ENCODE measurements at places on chromosomes 1 and 21.

- DNase-seq = no peak
Observed at GRCh38 chr1:12511128-12511484, 106.9 kb downstream of the DHRS3 start.

- DNase-seq = no peak
Observed at GRCh38 chr1:116874733-116875249, 34.9 kb upstream of the PTGFRN start.

GRCh38 chr1:32126770-32127169, 18.9 kb downstream of the KPNA6 start:
- DNase-seq = no peak

DNA sequence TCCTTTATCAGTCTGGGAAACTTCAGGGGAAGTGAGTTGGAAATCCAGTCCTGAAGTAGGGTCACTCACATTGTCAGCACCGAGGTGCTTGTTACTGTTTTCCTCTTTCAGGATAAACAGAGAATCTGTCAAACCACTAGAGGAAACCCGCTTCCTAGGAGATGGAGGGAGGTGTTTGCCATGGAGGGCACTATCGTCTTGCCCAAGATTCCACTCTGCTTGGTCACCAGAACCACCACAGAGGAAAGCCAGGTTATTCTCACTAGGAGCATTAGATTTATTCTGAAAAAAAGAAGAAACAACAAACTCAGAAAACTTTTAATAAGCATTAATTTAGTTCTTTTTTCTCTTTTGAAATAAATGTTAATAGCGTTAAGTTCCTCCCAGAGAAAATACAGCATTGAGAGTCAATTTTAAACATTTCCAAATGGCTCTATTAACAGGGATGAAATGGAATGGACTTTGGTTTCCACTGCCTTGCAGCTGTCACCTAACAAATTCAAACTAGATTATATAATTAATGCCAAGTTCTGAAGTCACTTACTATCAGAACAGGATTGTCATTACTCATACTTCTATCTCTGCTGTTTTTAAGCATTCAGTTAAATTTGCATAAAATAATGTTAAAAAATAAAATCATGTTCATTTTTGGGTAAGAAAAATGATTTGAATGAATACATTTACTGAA, 242.8 kb downstream of the CRB1 start:
- DNase-seq = no peak

DNA sequence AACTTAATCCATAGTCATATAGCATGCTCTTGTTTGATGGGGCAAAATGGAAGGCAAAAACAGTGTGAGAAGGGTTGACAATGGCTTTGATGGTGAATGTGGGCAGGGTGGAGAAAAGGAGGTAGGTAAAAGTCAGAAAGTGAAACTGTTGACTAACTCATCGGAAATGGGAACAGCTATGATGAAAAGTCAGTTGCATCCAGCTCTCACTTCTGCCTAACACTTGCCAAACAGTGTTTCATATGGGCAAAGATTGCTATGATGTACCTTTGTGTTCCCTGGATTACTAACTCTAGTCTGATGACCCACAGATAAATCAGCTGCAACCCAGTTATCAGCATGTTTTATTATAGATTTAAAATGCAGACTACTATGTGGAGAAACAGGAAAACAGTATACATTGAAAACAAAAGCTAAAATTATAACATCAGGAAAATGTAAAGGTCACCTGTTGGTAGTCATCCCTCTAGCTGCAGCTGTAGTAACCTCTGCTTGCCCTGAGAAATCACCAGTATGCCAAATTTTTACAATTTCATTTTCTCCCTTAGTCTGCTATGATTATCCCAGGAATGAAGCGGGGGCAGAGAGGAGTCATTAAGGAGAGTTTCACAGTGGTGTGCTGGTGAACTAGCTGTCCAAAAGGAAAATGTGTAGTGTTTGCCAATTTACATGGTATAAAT, 11.7 kb downstream of the TNFSF18 start:
- DNase-seq = no peak

DNA sequence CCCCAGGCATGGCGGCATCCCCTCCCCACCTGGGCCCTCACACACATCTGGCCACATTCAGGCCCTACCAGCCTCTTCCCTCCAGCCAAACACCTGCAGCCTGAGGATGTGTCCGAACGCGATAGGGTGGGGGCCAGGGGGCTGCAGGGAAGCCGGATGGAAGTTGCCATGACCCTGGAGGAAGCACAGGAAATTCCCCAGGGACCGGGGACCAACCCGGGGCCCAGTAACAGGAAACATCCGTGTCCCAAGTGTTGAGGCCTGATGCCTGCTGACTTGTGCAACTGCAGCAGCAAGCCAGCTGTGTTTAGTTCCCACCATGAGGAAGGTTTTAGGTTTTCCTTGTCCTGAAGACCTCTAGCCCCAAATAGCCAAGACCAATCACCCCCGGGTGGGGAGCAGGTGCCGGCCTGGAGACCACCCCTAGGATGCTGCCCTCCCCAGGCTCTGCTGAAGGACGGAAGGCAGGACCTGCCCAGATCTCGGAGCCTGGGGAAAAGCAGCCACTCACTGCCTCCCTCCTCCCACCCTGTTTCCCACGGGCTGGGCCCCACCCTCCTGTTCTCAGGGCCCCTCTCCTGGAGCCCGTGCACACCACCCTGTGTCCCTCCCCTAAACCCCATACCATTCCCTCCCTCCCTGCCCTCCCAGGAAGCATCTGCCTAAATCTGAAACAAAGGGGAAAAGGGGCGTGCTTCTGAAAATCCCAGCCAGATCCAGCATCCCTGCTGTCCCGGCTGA, 29.8 kb downstream of the MEGF6 start:
- no peak for DNase-seq

- DNase-seq = no peak
Observed at GRCh38 chr1:15410223-15410883, 665 bp downstream of the EFHD2 start.

DNA sequence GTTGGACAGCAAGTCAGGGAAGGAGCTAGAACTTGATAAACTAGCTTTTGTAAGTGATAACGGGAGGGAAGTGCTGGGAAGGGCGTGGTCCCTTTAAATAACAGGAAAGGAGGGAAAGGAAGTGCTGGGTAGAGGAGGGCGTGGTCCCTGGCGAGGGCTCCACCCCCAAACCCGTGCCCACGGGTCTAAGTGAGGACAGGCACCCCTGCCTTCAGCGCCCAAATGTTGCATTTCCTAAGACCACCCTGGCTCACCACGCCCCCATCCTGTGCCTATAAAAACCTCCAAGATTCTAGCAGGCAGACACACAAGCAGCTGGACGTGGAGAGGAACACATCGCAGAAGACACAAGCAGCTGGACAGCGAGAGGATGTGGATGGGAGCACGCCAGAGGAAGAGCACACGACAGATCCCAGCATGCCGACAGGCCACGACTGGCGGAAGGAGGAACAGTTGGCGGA, 58.5 kb downstream of the PALMD start:
- no peak for DNase-seq

DNA sequence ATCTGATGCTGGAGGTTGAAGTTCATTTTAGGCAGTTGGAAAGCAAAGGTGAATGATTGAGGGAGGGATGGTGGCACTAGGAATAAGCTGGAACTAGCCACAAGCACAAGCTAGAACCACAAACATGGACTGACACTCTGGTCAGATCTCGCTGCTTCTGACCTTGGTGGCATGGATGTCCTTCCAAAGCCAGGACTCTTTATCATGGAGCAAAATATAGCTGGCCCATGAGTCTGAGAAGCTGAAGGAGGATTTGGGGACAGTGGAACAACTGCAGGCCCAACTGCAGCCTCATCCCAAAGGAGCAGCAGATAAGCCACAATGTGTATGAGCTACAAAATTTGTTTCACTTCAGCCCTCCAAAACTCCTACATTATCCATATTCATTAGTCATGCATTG, 35.5 kb downstream of the SRSF11 start:
- no peak for DNase-seq

DNA sequence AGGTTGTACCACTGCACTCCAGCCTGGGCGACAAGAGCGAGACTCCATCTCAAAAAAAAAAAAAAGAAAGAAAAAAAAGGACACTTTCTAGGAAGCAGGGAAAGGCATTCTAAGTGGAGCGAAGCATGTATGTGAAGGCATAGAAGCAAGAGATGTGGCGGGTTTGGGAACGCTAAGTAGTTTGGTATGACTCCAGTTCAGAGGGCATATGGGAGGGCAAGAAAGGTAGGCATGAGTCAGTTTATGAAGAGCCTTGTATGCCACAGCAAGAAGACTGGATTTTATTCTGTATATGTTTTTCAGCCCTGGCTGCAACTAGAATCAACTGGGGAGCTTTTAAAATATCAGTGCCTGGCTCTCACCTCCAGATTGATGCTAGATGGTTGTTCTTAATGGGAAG, 4.4 kb upstream of the ELOVL1 start:
- peak; percentile 57 for DNase-seq

- no peak for DNase-seq
Observed at GRCh38 chr1:165537356-165538109, 6.3 kb upstream of the LRRC52 start.

- DNase-seq = peak; percentile 53
Observed at GRCh38 chr1:169495916-169496315, 10.2 kb upstream of the SLC19A2 start.

- peak; percentile 17 for DNase-seq
Observed at GRCh38 chr1:179599623-179600249, 8.1 kb downstream of the TDRD5 start.

DNA sequence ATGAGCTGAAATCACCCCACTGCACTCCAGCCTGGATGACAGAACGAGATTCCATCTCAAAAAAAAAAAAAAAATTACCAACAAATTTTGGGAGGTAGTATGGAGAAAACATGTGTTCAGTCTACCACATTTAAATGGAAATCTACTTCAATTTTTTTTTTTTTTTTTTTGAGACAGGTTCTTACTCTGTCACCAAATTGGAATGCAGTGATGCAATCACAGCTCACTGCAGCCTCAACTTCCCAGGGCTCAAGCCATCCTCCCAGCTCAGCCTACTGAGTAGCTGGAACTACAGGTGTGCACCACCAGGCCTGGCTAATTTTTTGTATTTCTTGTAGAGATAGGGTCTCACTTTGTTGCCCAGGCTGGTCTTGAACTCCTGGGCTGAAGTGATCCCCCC, 82.1 kb downstream of the GFI1 start:
- no peak for DNase-seq

- no peak for DNase-seq
Observed at GRCh38 chr1:29544406-29544805, 308.1 kb downstream of the PTPRU start.

DNA sequence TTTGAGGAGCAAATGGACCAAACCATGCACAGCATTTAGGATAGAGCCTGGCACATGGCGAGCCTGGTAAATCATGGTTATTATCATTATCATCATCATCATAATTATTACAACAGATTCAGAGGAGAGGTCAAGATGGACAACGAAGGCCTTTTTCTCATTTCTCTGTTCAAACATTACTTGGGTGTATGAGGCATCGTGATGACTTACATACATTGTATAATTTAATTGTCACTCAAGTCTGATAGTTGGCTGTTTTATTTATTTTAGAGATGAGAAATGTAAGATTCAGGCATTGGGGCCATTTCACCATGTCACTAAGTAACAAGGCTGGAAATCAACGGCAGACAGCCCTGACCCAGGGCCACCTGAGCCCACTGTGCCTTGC, 68.1 kb downstream of the SLC35F3 start:
- no peak for DNase-seq

DNA sequence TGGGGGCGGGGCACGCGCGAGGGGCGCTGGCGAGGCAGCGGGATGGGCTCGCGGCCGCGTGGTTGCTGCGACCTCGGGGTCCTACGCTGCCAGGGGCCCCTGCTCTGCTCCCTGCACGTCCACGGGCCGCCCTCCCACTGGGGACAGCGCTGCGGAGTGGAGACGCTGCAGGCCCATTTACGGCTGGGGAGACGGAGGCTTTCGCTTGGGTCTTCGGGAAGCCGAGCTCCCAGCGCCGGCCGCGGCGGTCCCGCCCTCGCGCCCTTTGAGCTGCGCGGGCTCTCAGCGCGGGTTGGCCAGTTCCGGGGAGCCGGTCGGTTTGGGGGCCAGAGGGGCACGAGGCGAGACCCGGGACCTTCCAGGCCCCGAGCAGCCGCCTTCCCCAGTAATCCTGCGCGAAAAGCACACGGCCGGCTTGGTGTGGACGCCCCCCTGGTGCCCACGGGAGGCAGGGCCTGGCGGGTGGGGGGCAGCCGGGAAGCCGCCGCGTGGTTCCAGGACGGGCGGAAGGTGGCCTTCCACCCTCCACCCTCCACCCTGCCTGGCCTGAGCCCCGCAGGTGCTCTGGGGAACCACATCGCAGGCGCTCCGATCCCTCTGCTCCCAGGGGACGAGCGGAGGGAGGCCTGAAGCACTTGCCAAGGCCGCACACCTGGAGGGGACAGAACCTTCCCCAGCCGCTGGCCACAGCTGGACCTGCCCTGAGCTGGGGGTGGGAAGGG, 570 bp upstream of the PEX10 start:
- peak; percentile 11 for DNase-seq

DNA sequence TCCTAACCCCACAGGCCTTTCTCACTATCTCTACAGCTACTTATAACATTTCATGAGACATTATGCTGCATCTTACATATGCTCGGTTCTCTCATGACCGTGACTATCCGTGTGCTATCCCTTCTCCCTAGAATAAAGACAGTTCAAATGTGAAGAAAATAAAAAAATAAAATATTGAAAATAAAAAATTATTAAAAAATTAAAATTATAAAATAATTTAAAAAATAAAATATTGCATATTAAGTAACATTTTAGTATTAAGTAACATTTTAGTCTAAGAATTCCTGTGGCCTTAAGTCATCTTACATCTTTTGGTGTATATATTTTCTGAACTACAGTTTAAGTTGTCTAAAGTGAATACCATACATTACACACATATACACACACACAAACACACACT, 415.5 kb downstream of the DPYD start:
- DNase-seq = no peak

- peak; percentile 79 for DNase-seq
Observed at GRCh38 chr1:193104907-193105820, at the start of gene GLRX2. GLRX2 (minus strand) TSS chr1:193105414; CDS start chr1:193105382, 32 bp downstream.

DNA sequence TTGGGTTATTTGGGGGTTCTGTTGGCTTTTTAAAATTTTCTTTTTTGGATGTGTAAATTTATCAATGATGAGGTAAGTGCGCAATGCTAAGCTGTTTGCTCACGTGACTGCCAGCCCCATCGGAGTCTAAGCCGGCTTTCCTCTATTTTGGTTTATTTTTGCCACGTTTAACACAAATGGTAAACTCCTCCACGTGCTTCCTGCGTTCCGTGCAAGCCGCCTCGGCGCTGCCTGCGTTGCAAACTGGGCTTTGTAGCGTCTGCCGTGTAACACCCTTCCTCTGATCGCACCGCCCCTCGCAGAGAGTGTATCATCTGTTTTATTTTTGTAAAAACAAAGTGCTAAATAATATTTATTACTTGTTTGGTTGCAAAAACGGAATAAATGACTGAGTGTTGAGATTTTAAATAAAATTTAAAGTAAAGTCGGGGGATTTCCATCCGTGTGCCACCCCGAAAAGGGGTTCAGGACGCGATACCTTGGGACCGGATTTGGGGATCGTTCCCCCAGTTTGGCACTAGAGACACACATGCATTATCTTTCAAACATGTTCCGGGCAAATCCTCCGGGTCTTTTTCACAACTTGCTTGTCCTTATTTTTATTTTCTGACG, 3.1 kb downstream of the OLIG2 start:
- no peak for DNase-seq

DNA sequence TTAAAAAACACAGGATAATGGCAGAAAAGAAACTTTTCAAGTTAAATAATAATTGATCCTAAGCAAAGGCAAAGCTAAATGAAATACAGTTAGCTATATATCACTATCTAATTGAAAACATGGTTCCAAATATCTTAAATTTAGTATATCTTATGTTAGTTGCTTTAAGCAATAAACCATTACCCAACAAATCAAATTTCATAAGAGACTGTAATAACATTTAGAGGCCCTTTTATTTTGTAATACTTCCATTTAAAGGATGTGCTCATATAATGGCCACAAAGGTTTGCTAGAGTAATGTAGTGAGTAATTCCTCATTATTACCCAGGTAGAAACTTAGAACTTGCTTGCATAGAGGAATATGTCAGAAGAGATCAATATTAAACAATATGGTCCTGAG, 32.3 kb downstream of the RPL5 start:
- DNase-seq = no peak
